T follicular helper cell (primary cell): ENCODE measurements at places on chromosomes 13 and 19.

GRCh38 chr13:24541127-24541475 lies 28.5 kb upstream of the PARP4 start:
- no peak for DNase-seq

DNA sequence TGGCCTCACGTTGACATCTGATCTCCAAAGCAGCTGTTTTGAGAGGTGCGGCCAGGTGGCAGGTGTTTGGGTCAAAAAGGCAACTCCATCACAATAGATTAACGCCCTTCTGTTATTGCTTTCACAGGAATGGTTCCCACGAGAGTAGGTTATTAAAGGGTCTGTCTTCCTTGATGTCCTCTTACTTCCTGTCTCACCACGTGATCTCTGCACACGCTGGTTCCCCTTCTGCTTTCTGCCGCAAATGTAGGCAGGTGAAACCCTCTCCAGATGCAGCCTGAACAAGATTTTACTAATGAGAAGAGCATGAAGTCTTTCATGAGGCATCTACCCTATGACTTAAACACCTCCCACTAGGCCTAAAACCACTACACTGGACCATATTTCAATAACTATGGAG lies 22.8 kb upstream of the ZNF564 start:
- DNase-seq = no peak

- no peak for DNase-seq
Observed at GRCh38 chr19:37654118-37654517, 1.1 kb downstream of the ZFP30 start.

DNA sequence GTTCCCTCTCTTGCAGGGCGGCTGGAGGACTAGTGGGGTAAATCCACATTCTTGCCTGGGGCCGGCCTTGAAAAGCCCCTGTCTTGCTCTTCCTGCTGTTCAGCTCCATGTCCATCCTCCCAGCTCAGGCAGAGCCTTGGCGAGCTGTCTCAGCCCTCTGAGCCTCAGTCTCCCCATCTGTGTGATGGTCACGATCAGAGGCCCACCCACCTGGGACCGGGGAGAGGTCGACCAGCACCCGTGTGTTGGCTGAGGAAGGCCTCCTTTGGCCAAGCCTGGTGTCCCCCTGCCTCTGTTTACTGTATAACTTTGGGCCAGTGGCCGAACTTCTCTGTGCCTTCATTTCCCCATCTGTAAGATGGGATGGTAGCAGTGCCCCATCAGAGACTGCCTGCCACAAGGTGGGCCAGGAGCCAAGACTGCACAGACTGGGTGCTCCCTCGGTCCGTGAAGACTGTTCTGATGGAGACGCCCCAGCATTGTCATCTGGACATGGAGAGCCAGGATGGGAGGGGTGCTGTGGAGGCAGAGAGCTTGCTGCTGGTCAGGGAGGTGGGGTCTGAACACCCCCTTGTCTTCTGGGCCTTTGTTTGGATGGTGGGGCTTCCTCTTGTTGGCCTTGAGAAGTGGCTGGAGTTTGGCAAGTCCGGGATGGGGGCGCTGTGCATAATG lies 18.5 kb downstream of the KLHL26 start:
- no peak for DNase-seq

DNA sequence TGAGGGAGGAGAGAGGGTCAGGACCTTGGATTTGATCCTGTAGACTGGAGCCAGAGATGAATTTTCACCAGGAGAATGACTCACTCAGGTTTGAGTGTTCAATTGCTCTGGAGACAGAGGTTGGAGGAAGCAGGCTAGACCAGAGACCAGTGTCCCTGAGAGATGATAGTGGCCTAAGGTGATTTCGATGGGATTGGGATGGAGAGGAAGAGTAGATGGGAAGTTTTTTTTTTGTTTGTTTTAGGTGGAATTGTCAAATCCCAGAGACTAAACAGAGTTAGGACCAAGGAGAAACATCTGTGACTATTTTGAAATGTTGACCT lies 2.3 kb downstream of the CEBPG start:
- no peak for DNase-seq

DNA sequence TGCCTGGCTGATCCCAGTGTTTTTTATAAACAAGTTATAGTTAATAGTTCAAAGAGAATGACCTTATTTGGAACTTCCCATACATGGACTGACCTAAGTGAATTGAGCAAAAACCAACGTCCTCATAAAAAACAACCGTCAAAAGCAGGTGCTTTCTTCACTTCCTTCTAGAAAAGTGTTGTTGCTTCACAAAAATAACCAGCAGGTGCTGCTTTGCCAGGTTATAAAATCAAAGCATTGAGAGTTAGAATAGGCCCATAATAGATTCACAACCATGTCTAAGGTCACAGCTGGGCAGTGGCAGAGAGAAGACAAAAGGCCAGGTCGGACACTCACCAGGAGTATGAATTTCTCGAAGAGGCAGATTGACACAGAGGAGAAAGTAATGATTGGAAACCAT lies 9.5 kb downstream of the RUBCNL start:
- DNase-seq = no peak

DNA sequence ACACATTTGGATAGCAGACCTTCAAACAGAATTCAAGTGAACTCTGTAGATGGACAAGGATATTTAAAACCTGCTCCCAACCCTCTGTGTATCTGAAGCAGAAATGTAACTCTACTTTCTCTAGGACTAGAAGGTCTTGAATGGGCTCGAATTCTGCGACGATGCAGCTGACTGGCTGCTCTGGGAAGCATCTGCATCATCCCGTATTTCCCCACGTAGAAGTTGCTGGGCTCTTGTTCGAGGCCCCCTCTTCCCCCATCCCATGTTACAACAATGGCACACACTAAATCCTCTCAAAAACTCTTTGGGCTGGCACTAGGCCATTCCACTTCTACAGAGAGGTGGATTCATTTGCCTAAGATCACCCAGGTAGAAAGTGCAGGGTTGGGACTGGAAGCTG lies 15.0 kb downstream of the C19orf81 start:
- DNase-seq = no peak

GRCh38 chr13:55467476-55467875 lies 1673.2 kb upstream of the PRR20A start:
- DNase-seq = no peak

- no peak for DNase-seq
Observed at GRCh38 chr13:23986619-23987018, 89.3 kb upstream of the C1QTNF9B start.
